CD4-positive, CD25-positive, alpha-beta regulatory T cell (primary cell): ENCODE measurements at places on chromosomes 4 and X.

DNA sequence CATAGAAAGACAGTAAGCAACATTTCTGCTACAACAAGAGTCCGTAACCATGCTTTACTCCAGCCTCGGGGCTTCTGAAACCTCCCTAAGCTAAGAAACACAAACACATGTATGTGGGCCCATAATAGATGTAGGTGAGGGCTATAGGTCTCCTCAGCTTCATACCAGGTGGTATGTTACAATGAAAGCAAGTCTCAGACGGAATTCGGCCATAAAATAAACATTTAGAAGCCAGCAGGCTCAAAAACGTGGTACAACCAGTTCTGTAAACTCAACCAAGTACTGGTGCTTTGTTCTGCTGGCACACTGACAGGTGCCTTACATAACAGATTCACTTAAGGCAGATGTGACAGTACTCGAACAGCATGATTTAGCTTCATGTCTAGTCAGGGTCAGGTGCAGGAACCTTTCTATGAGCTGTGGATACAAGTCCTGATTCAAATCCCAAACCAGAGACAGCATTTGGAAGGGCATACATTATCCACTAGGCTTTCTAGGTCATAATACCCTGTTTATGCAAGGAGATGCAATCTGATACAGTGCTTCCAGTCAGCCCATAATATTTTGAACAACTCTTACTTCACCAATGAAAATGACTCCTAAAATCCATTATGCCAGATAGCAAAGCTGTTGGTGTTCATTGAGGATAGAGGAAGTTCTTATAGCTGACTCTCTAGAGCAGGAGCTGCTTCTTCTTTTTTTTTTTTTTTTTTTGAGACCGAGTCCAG lies 113.8 kb upstream of the ENPP6 start:
- no peak for DNase-seq

DNA sequence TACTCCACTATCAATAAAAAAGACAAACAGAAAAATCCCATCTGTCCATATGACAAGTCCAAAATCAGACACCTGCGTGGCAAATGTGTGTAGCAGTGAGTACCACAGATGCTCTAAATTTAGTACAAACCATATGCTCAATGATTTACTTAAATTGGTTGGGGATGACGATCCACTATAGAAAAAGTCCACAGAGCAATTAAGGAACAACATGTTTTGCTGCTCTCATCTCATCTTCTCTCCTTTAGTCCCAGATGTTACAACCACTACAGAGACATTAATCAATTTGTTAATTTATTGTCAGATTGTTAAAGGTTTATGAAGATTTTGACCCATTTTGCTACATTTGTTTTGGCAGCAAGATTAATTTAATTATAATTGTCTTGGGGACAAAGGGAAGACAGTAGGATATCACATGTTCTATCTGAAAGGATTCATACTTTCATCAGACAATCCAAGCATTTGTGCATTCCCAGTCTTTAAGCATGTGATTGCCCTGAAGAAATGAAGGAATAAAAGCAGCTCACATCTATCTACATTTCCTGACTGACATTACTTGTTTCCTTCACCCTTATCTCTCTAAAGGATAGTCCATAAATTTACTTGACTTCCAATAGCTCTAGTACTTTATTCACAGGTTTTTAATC lies 2268.1 kb downstream of the PCDH7 start:
- no peak for DNase-seq

DNA sequence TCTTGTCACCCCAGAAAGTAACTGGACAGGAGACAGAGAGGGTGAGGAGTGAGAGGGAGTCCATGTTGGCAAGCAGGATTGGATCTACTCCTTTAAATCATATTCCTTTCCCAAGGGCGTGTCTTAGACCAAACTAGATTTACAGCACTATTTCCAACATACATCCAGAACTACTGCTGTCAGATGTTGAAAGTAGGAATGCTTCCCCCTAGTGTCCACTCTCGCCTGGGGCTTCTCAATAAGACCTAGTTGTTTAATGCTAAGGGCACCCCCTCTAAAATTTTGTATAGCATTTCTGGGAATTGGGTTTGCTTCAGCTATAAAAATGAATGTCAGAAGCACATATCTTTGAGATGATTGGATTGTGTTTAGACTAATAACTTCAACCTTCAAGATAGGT lies 13.3 kb downstream of the OFD1 start:
- DNase-seq = no peak

GRCh38 chrX:2819345-2820135 lies 9.2 kb upstream of the GYG2 start:
- no peak for DNase-seq

GRCh38 chr4:95198961-95199360 lies 349.8 kb downstream of the UNC5C start:
- no peak for DNase-seq

DNA sequence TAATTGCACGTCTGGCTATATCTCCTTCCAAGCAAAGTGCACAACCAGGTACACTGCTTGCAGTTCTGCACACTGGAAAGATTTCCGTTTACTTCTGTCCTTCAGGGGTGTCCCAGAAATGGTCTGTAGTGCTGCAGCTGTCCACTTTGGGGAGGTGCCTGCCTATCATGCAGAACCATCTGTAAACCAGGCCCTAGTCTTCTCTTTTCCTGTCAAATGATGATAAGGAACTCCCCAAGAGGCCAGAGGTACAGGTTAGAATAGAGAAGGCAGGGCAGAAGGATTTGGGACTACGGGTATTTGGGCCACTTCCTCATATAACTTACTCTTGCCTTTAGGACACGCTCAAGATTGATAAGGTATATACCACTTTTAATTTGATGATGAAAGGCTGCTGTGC lies 746.9 kb downstream of the FAT4 start:
- no peak for DNase-seq

GRCh38 chrX:70754169-70754848 lies 154.2 kb downstream of the TEX11 start:
- no peak for DNase-seq

DNA sequence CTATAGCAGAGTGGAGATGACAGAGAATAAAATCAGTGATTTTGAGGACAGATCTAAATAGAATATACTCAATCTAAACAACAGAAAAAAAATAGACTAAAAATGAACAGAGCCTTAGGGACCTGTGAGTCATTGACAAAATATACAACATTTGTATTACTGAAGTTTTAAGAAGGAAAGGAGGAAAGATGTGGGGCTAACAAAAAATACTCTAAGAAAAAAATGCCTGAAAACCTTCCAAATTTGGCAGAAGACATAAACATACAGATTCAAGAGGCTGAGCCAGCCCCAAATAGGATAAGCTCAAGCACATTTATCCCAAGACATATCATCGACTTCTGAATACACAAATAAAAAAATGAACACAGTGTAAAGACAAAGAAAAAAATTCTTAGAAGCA lies 123.6 kb upstream of the INTU start:
- DNase-seq = no peak

- DNase-seq = no peak
Observed at GRCh38 chr4:125131891-125132680, 182.7 kb upstream of the FAT4 start.

DNA sequence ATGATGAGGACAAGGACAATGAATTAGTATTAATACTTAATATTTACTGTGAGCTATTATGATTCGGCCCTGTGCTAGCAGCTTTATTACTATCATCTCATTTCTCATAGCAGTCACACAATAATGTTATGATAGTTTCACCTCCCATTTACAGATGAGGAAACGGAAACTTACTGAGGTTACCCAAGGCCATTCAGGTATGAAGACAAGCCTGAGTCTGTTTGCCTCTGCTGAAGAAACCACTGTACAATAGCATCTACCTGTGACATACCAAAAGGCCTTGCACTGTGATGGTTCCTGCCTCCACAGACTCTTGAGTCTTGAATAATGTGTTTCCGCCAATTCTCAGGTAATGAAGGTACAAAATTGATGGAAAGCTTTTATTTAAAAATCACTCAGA lies 248.5 kb downstream of the NPFFR2 start:
- DNase-seq = no peak

- DNase-seq = no peak
Observed at GRCh38 chr4:73801692-73802091, 34.8 kb upstream of the CXCL6 start.

DNA sequence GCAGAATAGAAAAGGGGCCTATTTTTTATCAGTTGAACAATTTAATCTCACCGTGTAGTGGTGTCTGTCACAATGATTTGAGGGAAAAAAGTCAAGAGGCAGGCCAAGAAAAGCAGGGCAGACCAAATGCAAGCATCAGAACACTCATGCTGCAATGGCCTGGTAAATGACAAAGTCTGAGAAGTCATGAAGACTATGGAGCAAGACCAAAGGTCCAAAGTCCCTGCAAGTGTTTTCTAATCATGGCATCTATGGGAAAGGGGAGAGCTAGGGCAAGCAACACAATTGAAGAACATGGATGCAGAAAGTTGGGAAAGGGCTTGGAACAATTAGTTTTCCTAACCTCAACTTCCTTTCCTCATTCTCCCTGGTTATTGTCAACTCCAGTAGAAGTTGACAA lies 147.7 kb upstream of the TLL1 start:
- DNase-seq = no peak

DNA sequence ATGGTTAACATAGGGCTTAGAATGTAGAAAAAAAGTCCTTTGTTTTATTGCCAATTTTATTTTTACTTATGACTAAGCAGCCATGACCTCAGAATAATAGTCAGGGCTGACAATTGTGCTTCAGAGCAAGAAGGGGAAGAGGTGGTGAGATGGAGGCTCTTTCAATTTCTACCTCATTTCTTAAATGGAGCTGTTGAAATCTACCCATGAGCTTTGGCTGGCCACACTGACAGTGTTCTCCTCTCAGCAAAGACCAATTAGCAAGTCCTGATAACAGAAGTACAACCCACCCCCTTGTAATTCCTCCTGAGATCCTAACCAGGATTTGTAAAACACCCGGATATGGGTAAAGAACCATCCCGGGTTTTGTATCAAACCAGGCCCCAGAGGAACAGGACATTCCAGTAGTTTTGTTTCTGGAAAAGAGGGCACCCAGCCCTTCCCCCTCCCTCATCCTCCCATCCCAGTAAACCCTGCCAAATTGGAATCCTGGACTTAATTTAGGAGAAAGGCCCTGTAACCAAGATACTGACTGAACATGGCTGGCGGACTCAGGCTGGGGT lies at the start of gene HEPH:
TSS of gene HEPH (plus strand) at position 399 of the 563 bp plus-strand sequence. CDS start 6,324 bp downstream, outside the sequence.
- no peak for DNase-seq

GRCh38 chr4:187251896-187252295 lies 528.2 kb upstream of the FAT1 start:
- DNase-seq = no peak

GRCh38 chr4:77827343-77827742 lies 8.2 kb upstream of the CNOT6L start:
- peak; percentile 52 for DNase-seq

- DNase-seq = no peak
Observed at GRCh38 chrX:106959901-106960300, 39.7 kb downstream of the CLDN2 start.

GRCh38 chr4:119097282-119097900 lies 38.2 kb upstream of the MYOZ2 start:
- no peak for DNase-seq

GRCh38 chrX:87525771-87526229 lies 8.2 kb downstream of the KLHL4 start:
- no peak for DNase-seq

DNA sequence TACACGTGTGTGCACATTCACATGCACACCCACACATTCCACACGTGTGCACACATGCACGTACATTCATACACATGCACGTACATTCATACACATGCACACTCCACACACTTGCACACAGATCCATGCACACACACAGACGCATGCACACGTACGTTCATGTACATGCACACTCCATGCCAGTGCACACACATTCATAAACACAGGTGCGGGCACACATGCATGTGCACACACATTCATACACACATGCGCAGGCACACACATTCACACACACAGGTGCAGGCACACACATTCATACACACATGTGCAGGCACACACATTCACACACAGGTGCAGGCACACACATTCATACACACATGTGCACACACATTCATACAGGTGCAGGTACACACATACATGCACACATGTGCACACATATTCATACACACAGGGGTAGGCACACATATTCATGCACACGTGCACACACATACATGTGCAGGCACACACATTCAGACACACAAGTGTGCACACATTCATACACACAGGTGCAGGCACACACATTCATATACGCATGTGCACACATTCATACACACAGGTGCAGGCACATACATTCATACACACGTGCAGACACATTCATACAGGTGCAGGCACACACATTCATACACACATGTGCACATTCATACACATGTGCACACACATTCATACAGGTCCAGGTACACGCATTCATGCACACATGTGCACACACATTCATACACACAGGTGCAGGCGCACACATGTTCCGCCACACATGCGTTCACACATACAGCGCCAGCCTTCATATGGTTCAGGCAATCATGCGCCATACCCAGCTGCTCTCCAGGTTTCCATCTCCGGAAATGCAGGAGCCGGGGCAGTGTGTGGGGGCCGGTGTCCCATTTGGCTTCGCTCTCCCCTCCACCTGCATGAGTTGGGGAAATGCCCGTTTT lies 124.8 kb downstream of the HMX1 start:
- no peak for DNase-seq

DNA sequence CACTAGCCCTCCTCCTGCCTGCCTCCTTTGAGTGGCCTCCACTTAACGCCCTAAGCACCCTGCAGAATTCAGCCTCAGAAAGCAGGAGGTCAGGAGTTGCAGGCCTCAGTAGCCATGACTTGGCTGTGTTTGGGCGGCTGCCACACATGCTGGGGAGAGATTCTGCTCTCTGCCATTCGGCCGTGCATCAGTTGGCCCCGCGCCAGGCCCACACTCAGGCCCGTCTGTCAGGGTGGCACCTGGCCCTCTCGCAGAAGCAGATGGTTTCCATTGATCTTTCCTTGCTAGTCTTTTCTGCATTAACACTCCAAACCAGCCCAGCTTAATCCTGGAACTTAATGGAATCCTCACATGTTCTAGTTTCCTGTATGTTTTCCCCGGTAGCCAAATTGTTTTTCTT lies 30.7 kb upstream of the ATP6AP2 start:
- no peak for DNase-seq

DNA sequence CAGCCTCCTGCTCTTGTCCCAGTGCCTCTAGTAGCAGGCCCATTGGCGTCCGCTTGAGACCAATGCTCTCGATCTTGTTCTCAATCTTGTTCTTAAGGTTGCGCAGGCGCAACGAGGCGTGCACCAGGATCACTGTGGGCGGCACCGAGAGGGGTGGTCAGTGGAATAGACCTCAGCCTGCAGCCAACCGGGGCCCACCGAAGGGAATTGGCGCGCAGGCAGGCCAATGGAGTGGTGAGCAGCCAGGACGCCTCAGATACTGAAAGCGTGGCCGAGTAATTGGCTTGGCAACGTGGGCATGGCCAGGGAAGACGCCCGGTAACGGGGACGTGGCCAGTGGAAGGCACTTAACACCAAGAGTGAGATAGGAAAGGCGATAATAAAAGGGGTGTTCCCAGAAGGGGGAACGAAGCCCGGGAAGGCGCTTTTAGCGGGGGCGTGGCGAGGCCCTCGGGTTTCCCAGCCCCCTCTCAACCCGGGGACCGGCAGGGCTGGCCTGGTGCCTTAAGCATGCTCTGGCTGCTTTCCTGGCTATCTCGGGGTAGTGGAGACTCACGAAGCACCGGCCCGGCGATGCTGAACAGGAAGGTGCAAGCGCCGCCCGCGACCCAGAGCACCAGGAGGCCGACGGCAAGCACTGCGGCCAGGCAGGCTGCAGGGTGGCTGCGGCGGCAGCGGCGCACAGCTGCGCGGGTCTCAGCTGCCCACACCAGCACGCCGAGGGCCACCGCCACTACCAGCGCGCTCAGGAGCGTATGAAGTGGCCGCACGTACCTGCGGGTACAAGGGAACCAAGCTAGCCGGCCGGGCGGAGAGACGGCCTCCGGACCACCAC lies 1.7 kb downstream of the PRAF2 start:
- DNase-seq = no peak

- no peak for DNase-seq
Observed at GRCh38 chr4:145438298-145438697, 43.4 kb upstream of the SMAD1 start.
